Fibroblast of skin of back (primary cell): ENCODE measurements at places on chromosomes 1 and 21.

- no peak for DNase-seq
Observed at GRCh38 chr1:206662396-206663092, 22.2 kb upstream of the MAPKAPK2 start.

DNA sequence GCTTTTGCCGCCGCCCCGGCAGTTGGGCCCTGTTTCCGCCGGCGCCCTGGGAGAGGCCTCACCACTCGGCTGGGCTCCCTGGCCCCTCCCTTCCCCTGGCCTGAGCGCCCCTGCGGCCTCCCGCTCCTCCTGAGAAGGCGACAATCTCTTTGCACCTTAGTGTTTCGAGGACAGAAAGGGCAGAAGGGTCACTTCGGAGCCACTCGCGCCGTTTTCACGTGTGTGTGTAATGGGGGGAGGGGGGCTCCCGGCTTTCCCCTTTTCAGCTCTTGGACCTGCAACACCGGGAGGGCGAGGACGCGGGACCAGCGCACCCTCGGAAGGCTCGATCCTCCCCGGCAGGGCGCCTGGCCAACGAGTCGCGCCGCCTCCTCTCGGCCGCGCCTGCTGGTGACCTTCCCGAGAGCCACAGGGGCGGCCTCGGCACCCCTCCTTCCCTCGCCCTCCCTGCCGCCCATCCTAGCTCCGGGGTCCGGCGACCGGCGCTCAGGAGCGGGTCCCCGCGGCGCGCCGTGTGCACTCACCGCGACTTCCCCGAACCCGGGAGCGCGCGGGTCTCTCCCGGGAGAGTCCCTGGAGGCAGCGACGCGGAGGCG lies 432 bp upstream of the SIM2 start:
- DNase-seq: peak; percentile 42

DNA sequence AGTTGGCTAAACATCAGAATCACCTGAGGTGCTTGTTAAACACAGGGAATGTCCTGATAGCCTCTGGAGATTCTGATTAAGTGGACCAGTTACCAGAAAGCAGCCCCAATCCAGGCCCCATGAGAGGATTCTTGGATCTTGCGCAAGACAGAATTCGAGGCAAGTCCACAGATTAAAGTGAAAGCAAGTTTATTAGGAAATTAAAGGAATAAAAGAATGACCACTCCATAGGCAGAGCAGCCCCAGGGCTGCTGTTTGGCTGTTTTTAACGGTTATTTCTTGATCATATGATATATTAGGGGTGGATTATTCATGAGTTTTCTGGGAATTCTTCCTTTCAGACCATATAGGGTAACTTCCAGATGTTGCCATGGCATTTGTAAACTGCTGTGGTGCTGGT lies 176.2 kb downstream of the ROR1 start:
- DNase-seq: no peak

DNA sequence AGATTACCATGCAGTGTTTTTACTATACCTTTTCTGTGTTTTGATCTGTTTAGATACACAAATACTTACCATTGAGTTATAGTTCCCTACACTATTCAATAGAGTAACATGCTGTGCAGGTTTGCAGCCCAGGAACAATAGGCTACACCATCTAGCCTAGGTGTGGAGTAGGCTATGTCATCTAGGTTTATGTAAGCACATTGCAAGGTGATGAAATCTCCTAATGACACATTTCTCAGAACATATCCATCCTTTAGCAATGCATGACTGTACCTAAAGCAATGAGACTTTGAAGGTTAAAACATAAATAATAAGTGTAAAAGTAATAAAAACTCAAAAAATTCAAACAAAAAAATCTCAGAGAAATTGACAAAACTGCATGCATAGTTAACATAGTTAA lies 358.6 kb downstream of the USH2A start:
- no peak for DNase-seq

DNA sequence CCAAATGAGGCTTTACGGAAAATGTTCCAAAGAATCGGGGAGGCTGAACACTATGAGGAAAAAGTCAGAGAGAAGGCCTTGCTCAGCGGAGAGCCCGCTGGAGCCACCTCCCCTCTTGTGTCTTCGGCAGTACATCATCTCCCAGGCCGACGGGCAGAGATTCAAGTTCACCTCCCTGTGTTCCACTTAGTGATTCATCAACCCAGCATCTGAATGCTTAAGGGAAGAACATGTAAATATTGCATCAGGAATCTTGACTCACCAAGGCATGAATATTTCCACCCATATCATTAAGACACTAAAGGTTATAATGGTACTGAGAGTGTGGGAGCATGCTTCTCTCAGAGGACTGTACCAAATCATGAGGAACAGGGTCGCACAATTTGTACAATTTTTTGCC lies 172.5 kb downstream of the ST6GALNAC5 start:
- peak; percentile 95 for DNase-seq

GRCh38 chr1:9442278-9442846 lies 96.9 kb upstream of the SLC25A33 start:
- DNase-seq: peak; percentile 82

- DNase-seq: no peak
Observed at GRCh38 chr1:53656747-53657530, 82.0 kb downstream of the GLIS1 start.

DNA sequence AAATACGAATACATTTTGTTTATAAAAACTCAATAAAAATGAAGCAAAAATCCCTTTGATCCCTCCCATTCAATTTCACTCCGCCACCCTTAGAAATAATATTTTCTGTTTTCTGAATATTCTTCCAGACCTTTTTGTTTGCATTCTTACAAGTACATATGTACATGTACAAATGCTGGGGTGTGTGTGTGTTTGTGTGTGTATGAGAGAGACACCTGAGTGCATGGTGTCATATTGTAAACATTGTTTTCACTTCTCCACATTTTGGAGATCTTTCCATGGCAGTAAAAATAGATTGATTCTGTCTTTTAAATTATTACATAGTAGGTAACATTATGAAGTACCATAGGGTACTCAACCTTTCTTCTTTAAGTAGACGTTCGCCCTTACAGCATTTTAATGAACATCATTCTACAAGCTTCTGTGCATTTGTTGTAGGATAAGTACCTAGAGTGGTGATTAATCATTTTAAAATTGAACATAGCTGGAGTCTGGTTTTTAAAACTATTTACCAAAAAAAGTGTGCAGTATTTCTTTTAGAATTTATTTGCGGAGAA lies 1.3 kb upstream of the MPC2 start:
- DNase-seq: no peak
